ENCODE measurements at places on chromosomes 1 and 21.

DNA sequence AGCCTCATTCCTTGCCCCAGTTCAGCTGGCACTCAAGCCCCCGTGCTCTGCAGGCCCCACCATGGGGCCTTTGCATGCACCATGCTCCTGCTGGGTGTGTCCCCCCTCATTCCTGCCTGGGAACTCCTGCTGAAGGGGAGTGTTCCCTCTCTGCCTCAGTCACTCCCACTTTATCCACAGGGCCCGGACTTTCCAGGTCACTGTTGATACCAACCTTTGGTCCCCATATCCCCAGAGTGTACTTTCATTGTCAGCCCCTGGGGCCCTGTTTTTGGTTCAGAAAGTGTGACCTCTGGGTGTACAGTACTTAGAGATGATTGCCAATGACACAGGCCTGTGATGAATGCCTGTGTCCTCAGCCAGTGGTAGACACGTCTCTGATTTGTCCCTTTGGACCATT is 2.9 kb downstream of the TTC22 start:
- no peak for DNase-seq

GRCh38 chr21:40844935-40845334 is 2.0 kb downstream of the DSCAM start:
- DNase-seq = no peak

GRCh38 chr1:112388436-112388835 is 7.6 kb upstream of the CTTNBP2NL start:
- DNase-seq = no peak

DNA sequence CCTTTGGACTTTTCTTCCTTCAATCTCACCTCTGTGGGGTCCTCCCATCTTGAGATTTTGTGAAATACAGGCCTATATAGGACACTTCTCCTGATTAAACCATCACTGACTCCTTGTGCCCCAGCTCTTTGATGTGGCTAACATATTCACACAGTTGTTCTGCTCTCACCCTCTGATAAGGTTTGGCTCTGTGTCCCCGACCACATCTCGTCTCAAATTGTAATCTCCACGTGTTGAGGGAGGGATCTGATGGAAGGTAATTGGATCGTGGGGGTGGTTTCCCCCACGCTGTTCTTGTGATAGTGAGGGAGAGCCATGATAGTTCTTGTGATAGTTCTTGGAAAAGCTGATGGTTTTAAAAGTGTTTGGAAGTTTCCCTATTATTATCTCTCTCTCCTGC is 19.7 kb downstream of the LRRC7 start:
- no peak for DNase-seq

DNA sequence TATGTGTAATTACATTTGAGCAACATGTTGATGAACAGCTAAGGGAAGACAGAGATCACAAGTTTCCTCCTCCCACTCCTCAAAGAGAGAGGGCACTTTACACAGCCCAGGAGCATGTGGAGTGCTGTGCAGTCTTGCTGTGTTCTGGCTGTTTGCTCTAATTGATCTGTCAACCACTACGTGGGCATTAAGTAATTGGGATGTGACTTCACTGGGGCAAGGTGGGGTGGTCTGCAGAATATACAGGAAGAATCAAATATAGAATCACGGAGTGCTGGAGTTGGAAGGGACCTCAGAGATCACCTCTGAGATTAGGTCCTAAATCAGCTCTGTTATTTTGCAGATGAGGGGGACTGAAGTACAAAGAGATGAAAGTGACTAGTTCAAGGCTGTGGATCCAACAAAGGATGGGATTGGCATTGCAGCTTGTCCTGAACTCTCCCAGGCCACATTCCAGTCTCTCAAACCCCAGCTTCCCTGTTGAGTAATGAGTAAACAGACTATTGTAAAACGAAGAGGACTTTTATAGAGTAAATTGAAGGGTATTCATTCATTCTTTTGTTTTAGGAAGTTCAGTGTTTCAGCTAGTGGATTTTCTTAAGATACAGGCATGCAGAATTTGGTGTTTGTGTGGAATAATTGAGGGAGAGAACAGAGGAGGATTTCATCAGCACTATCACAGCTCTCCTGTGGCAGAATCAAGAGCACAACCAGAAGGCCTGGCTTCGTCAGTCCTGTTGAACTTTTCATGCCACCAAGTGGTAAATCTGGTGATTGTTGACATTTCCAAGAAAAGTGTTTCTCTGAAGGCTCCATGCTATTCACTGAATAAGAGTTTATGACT is 22.4 kb downstream of the NOS1AP start:
- peak; percentile 28 for DNase-seq

- DNase-seq = no peak
These were observed 82.5 kb downstream of the OSBPL9 start for GRCh38 chr1:51699391-51699790.

GRCh38 chr1:104120525-104120924 is 370.8 kb downstream of the AMY1C start:
- no peak for DNase-seq

GRCh38 chr1:223034270-223034798 is 108.7 kb downstream of the TLR5 start:
- no peak for DNase-seq

DNA sequence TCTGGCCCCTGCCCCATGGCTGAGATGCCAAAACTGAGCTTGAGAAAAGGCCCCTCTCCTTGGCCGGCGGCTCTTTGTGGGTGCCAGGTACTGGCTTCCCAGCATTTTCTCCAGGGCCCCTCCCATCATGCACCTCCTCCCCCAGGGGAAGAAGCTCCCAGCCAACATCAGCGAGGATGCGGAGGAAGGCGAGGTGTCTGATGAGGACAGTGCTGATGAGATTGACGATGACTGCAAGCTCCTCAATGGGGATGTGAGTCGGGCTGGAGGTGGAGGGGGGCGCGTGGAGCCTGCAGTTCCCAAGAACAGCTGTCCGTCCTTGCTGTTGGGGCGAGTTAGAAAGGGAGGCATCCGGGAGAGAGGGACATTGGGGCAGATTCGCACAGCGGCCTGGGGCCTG is 13.5 kb downstream of the PLCH2 start:
- DNase-seq = no peak

GRCh38 chr1:220339581-220339980 is 67.3 kb upstream of the RAB3GAP2 start:
- DNase-seq = no peak

- DNase-seq = peak; percentile 38
These were observed 1.2 kb downstream of the CAMK2N1 start for GRCh38 chr1:20484519-20485462.

- peak; percentile 71 for DNase-seq
These were observed 125.9 kb downstream of the RHOU start for GRCh38 chr1:228860911-228861831.

- peak; percentile 95 for DNase-seq
These were observed 37.7 kb upstream of the GPR37L1 start for GRCh38 chr1:202084791-202085681.

- DNase-seq = no peak
These were observed 72.1 kb downstream of the ZNF648 start for GRCh38 chr1:181989261-181989920.

DNA sequence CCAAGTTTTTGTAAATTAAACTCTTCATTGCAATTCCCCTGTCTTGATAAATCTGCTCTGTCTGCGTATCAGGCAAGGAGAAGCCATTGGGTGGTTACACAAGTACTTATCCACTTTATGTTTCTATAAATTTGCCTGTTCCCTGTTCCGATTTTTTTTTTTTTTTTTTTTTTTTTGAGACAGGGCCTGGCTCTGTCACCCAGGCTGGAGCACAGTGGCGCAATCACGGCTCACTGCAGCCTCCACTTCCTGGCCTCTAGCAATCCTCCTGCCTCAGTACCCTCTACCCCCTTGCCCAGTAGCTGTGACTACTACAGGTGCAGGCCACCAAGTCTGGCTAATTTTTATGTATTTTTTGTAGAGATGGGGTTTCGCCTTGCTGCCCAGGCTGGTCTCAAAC is 11.1 kb upstream of the CSRP1 start:
- DNase-seq = no peak

DNA sequence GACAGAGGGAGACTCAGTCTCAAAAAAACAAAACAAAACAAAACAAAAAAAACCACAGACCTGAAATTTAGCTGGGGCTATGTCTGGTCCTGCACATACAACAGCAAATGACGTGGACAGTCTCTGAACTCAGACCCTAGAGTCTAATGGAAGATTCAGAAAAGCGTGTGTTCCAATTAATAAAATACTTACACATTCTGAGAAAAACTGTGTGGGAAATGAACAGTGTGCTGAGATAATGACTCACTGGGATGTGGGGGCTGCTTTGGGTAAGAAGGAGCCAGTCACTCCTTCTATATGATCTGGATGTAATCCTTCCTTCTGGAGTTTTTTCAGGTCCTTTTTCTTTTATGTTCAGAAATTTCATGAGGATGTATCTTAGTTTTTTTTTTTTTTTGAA is 29.4 kb downstream of the CLDN14 start:
- no peak for DNase-seq

GRCh38 chr1:110588991-110589390 is 17.2 kb downstream of the KCNA2 start:
- DNase-seq = no peak

DNA sequence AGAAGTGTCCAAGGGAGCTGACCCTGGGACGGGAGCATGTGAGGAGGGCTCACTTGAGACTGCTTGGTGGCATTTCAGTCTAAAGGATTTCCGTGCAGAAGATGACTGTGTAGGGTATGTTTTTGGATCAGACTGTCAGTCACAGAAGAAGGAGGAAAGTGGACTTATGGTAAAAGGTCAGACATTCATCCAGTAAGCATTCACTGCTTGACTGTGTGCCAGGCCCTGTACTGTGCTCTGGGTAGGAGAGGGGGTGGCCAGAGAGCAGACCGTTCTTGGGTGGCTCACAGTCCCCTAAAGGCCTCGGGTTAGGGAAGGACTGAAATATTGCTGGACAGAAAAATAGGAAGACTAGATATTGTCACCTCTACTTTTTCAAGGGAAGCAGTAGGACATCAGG is 2.1 kb upstream of the SERINC2 start:
- DNase-seq = no peak

DNA sequence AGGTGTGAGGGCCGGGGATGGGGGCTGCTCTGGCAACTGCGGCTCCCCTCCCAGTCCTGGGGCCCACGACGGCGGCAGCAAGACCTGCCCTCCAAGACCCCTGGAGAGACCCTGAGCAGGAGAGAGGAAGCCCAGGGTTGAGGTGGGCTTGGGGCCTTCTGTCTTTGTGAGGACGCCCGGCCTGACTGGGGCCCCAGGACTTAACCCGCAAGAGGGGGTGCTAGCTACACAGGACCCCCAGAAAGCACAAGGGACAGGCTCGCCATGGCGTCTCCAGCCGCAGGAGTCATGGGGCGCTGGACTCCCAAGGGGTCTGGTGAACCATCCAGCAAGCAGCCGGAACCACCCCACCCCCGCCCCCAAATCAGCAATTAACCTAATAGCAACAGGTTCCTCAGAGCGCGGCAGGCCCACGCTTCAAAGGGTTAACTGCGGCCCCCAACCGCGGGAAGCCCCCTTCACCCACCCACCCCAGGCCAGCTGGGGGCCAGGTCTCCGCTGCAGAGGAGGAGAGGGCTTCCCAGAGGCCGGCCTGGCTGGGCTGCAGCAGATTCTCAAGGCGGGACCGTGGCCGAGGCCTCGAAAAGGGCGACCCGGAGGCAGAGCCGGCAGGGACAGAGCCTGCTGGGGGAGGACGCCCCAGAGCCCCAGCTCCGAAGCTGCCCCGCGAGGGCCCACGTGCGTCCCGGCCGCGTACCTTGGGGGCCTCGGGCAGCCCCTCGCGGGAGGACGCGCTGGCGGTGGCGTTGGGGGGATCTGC is 525 bp downstream of the C1QTNF12 start:
- no peak for DNase-seq

DNA sequence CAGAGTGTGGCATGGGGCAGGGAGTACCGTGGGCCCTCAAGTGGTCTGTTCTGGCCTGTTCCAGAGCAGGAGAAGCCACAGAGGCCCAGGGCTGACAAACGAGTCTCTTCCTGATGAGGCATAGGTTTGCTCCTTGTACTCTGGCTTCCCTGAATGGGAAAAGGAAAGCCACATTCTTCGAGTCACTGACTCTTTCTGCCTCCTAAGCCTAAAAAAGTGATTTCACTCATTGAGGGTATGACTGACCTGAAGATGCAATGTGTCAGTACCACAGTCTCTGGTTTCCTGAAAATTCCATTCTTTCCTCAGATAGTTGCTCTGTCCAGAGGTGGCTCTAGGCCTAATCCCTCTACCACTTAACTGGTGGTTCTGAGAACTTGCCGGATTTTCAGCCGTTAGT is 92.3 kb downstream of the KCNN3 start:
- no peak for DNase-seq

- DNase-seq = peak; percentile 30
These were observed 1.7 kb upstream of the DUSP10 start for GRCh38 chr1:221743416-221744208.

- DNase-seq = peak; percentile 58
These were observed 46.0 kb downstream of the GRHL3 start for GRCh38 chr1:24364975-24365678.
